ENCODE measurements at places on chromosomes 5 and 9.

DNA sequence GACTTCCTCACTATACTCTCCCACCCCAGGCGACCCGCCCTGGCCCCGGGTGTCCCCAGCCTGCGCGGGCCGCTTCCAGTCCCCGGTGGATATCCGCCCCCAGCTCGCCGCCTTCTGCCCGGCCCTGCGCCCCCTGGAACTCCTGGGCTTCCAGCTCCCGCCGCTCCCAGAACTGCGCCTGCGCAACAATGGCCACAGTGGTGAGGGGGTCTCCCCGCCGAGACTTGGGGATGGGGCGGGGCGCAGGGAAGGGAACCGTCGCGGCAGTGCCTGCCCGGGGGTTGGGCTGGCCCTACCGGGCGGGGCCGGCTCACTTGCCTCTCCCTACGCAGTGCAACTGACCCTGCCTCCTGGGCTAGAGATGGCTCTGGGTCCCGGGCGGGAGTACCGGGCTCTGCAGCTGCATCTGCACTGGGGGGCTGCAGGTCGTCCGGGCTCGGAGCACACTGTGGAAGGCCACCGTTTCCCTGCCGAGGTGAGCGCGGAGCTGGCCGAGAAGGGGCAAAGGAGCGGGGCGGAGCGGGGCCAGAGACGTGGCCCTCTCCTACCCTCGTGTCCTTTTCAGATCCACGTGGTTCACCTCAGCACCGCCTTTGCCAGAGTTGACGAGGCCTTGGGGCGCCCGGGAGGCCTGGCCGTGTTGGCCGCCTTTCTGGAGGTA is 2.1 kb downstream of the CA9 start:
- DNase-seq: no peak

GRCh38 chr9:135212961-135213360 is 125.5 kb downstream of the OLFM1 start:
- no peak for DNase-seq

DNA sequence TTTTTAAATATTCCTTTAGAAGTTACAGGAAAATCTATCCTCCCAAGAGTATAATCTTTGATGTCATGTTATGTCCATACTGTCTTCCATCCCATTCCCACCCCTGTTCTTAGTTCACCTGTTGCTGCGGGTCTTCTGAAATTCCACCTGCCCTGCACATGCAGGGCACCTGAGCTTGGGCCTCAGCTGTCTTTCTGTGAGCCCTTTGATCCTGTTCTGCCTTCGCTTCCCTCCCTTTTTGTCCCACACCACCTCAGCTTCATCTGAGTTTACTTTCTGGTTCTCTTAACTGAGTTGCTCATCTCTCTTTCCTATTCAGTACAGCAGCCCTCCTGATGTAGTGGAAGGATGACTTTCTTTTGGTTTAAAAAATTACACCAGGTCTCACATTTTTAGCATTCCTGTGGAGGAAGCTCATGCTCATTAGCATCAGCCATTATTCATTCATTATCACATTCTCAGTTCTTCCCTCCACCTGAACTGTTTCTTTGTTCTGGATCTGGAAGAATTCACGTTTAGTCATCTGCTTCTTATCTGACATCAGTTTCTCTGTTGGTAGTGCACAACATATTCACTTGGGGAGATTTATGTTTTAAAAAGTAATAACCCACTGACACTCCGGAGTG is 211.0 kb downstream of the ADCY2 start:
- DNase-seq: no peak

DNA sequence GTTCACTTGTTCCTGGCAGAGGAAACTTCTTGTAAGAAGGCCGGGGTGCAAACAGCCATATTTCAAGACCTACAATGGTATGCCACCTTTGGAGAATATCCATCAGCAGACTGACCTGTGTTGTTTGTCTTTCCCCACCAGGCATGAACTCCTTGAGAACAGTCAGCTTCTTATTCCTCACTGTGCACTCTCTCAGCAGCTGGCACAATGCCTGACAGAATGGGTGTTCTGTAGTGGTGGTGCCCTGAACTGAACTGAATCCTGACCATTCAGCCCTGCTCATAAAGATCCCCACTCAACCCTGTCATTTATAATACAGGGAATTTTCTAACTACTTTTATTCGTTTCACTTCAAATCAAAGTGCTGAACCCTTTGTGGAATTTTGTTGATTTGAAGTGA is 206.9 kb downstream of the COX7C start:
- DNase-seq: no peak

- DNase-seq: no peak
Observed at GRCh38 chr5:427415-428087, 15.4 kb upstream of the EXOC3 start.

DNA sequence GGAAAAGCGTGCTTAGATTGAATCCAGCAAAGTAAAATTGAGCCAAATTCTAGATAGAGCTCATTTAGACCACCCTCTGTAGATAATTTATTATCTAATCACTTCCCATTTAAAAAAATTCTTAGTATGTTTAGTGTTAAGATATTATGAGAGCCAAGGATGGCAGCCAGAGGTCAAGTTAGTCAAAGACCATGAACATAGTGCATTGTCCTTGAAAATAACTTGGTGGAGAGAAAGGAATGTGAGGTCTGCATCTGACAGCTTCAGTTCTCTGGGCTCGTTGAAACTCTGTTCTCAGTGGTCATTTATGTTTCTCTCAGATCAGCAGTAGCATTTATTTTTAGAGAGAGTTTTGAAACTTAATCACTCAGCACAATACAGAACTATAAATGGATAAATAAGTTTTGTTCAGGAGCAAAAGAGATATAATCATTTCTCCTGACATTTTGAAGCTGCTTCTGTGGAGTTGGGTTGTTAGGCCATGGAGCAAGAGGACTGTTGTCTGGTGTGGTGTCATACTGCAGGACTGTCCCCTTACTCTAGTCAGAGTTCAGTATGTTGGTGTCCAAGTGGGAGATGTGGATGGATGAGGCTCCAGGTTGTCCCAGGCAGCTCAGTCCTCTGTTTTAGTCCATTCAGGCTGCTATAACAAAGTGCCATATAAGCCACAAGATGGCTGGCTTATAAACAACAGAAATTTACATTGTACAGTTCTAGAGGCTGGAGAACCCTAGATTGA is 337.7 kb downstream of the FBXL7 start:
- DNase-seq: no peak

DNA sequence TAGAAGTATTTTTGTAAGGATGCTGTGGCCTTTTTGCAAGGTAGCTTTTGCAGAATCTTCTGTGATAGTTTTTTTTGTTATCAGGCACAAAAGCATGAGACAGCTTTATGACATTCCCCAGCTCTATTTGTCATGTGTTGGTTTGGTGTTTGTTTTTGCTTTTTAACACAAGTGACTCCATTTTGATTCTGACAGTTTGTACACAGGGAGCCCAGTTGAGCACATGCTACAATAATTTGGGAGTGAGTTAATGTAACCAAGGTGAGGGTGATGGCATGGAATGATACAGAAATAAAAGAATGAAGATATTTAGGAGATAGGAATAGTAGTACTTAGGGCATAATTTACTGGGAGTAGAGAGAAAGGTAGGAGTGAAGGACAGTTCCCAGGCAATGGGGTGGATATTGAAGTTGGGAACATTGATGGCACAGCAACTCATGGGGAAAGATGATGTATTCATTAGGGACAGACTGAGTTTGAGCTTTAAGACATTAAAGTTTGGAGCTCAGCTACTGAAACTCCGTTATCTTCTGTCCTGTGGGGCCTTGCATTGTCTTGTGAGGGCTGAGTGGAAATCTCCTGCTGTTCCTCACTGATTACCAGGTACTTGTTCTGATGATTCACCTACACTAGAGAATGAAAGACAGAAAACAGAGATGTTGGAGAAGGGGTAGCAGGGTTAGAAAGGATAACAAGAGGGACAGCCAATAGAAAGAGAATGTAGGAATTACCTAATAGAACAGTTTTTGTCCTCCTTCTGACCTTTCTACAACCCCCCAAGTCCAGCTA is 88.3 kb upstream of the CCDC112 start:
- DNase-seq: no peak

DNA sequence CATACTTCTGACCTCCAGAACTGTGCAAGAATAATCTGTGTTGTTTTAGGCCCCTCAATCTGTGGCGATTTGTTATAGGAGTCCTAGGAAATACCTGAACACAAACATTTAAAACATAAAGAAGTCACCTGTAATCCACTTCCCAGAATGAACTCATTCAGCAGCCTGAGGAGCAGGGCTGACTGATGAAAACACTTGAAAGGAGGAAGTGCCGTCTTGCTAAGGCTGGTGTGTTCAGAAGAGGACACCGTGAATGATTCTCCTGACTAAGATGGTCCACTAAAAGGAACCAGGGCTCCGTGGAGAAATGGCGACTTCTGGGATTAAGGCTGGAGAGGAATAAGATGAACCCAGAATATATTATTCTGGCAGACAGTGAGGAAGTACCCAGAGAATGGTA is 18.7 kb upstream of the MARCHF6 start:
- DNase-seq: no peak

DNA sequence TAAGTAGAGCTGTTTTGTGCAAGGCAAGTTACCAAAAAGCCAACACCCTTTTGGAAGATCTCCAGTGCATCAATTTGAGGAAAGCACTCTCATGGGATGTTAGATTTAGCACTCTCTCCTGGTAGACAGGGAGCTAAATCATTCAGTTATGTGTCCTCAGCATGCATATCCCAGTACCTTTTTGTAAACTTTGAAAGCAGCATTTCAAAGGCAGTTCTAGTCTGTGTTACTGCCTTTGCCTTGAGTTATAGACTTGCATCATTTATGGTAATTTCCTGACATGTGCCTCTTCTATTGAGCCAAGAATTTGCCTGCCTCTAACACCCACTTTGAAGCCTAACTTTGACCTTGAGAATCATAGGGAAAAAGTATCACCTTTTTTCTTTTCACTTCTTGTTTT is 120.6 kb downstream of the KIF4B start:
- DNase-seq: no peak

GRCh38 chr9:26802921-26803320 is 89.7 kb downstream of the CAAP1 start:
- no peak for DNase-seq

DNA sequence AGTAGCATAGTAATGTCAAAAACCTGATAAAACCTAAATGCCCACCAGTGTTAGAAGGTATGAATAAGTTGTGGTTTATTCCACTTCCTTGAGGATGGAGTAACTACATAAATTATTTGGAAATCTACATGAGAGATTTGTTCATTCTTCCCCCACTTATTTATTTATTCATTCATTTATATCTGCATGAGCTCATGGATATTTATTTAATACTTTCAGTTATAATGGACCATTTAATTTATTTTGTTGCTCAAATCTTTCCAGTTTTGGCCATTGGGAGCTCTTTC is 223.8 kb upstream of the S1PR3 start:
- DNase-seq: no peak

Measured in HL-60 (cell line).